ENCODE measurements at places on chromosomes 12 and 14.

DNA sequence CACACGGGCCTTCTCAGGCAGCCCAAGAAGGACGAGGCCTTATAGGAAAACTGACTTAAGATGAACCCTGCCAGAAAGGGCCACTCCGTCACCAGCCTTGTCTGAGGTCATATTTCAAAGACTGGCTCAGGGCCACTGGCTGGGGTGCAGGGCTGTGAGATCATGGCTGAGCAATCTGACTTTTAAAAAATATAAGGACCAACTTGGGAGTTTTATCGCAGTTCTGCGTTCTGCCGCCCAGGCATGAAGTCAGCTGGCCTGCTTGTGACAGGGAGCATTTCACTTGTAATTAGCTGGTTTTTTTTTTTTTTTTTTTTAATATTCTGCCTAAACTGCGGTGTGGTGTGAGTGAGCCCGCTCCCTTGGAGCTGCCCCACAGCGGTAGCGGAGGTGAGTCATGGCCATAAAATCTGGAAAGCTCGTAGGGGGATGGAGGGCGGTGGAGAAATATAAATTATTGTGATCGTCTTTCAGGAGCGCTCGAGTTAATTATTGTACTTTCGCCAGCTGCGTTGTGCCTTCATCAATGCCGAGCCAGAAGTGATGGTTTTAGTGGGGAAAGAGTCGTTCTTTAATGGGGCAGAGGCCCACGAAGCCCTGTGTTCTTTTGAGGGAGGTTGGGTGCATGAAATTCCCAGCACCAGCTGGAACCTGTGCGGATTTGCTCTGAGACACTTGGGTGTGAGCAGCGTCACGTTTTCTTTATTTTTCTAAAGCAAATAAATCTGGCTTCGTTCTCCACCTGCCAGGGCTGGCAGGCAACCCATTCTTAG is 231.9 kb downstream of the C12orf75 start:
- DNase-seq: no peak

DNA sequence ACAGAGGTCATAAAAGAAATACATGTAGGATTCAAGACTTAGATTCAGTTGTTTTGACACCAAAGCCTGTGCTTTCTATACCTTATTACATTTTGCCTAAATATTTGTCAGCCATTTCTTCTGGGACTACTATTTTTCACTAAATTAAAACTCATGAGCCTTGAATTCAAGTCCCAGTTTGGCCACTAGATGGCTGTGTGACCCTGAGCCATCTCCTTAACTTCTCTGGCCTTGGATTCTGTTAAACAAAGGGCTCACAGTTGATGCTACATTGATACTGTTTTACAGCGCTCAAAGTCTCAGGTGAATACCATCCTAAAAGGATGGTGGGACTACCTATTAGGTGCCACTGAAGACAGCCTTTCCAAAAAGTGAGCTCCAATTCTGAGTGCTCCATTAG is 39.6 kb upstream of the CCDC198 start:
- DNase-seq: no peak

- no peak for DNase-seq
Measured at GRCh38 chr12:18135086-18135485, 45.1 kb upstream of the RERGL start.

DNA sequence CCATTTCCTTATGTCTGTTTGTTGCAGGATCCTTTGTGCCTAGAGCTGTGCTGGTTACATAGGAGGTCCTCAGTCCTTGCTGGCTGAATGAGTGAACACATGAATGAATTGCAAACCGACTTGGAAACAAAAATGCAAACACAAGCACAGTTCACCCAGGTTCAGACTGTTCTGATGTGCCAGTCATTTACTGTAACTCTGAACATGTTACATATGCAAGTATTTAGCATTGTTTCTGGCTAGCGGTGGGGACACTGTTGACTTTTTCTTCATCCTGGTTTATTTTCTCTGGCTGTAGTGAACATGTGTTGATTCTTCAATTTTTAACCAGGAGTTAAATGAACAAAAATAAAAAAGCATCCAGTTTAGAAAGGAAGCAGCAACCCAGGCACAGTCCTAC is 33.4 kb downstream of the TSPAN9 start:
- DNase-seq: no peak

DNA sequence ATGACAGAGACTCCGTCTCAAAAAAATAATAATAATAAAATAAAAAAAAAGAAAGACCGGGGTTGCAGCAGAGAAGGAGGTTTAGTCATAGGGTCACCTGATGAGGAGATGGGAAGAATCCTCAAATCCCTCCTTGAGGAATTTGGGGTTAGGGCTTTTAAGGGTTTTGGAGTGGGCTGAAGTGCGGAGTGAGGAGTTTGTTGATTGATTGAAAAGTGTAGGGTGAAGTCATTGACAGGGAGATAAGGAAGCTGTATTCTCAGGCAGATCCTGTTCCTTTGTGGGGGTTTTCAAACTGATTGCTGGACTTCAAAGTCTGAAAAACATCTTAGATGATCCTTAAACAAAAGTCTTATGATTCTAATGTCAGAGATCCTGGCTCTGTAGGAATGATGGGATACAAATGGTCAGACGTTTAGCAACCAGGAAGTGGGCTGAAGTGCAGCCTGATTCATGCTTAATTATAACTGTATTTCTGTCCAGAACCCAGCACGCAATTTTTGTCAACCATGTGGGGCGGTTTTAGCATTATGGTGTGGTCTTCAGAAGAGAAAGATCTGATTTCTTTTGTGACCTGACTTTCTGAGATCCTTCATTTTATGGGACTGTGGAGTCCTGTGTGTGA is 16.0 kb downstream of the FNTB start:
- DNase-seq: no peak

DNA sequence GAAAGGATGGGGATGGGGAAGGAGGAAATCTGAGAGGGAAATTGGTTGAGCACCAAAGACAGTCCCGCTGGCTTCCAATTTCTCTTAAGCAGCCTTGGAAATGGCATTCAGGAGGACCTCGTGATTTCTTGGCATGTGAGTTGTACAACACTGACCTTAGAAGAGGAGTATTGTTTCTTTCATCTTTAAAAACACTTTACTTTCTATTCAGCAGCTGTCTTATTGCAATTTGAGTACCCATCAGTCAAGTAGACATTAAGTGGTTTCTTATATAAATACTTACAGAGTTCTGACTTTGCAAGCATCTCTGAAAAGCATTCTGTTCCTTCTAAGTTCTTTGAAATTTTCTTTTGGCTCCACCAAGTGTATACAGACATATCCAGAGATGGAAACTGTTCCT is 83.2 kb downstream of the LMNTD1 start:
- no peak for DNase-seq

DNA sequence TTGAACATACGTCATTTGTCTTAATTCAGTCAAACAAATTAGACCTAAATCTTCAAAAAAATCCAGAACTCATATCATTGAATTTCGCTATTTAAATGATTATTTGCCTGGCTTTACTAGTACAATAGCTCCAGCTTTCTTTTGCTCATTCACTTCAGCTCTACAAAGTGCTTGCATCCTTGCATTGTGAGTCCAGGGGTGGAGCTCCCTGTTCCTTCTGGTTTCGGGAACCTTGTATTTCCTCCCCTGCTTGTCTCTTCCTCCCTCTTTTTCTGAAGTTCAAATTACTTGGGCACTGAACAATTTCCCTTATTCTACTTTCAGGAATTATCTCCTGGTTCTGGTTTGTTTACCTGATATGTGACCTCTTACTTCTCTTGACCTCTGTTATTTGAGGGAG is 58.1 kb upstream of the KITLG start:
- no peak for DNase-seq

- DNase-seq: no peak
Measured at GRCh38 chr12:131789638-131790037, 38.6 kb upstream of the MMP17 start.

DNA sequence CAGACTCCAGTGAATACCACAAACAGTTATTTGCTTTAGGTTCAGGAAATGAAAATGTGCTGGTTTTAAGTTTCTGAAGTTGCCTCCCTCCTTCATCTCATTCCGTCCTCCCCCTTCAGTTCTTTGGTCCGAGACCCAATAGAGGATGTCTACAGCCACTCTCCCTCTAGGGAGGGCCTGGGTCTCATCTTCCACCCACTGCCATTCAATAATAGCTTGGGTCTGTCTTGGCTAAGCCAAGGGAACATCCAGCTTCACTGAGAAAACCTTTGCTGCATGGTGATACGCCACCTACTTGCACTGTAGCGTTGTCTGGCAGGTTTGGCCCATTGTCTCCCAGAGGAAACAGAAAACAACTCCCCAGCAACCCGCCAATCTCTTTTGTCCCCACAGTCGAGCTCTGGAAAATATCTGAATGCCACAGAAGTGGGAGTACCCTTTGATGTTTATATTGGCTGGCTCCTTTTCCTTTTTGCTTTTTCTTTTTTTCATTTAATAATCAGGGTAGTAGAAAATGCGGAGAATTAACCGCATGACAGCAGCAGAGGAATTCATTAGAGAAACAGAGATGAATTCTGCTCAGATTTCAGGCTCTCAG is 380.1 kb downstream of the RAD51B start:
- no peak for DNase-seq

GRCh38 chr12:13190275-13190674 is 6.3 kb upstream of the EMP1 start:
- no peak for DNase-seq

DNA sequence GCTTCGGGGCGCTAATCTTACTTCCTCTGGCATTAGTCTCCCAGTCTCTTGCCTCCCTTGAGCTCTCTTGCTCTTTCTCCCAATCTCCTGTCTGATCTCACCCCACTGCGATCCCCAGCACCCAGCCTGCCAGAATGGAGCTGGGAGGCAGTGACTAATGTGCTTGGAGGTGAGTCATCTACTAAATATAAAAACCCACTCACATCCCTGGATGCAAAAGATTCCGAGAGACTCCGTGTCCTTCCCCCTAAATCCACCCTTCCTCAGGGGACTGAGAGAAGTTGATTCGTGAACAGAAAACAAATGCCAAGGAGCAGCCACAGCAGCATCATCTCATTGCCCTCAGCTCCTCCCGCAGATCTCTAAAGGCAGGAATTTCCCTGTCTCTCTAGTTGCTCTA is 45.7 kb upstream of the KCNA5 start:
- DNase-seq: no peak

DNA sequence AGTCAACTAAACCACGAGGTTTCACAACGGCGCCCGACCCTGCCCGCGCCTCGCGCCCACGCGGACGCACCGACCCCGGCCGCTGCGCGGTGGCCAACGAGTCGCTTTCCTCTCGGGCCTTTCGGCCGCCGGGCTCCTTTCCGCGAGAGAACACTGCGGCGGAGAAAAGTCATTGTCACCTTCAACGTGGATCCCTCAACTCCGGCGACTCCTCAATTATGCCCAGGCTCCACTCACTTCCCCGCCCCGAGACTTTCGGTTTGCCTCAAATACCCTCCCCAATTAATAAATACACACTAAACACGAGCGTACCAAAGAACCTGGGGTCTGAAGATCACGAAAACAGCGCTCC is 450 bp downstream of the SINHCAF start:
- no peak for DNase-seq

GRCh38 chr12:75848431-75848925 is 183.1 kb downstream of the PHLDA1 start:
- DNase-seq: no peak

DNA sequence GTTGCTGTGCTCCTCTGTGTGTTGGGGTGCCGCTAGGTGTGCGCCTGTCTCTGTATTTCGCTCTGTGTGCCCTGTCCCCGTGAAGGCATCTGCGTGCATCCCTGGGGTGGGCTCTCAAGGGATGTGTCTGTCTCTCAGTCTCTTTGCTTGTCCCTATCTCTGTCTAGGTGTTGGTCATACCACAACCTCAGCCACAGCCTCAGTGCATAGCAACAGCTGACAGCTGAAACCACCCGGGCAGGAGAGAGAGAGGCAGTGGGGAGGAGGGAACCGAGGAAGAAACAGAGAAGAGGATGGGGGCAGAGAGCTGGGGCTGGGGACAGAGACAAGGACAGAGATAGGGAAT is 953 bp upstream of the NXPH4 start:
- no peak for DNase-seq

DNA sequence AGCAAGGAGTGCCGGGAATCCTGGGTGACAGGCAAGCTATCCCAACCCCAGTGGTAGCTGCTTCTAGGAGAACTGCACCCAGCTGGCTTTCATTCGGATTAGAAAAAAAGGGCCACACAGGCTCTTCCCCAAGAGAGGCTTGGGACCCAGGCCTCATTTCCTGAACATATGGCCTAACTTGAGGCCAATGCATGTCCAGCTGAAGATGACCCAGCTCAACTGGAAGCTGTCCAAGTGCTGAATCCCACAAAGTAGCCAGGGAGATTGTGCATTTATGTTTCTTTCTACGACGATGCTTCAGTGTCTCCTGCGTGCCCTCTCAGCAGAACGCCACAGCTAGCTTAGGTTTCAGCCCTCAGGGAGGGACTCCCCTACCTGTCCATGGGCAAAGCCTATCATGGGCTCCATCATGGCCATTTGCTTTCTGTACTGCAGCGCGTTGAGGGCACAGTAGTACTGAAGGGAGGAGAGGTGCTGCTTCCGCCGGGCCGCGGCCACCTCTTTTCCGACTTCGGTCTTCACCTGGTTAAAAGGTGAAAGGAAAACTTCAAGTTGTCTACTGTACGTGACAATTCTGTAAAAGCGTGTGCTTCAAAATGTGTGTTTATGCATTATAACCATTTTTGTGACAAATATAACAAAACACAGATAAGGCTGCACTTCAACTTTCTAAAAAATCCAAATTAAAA is 29.1 kb downstream of the APPL2 start:
- DNase-seq: no peak

DNA sequence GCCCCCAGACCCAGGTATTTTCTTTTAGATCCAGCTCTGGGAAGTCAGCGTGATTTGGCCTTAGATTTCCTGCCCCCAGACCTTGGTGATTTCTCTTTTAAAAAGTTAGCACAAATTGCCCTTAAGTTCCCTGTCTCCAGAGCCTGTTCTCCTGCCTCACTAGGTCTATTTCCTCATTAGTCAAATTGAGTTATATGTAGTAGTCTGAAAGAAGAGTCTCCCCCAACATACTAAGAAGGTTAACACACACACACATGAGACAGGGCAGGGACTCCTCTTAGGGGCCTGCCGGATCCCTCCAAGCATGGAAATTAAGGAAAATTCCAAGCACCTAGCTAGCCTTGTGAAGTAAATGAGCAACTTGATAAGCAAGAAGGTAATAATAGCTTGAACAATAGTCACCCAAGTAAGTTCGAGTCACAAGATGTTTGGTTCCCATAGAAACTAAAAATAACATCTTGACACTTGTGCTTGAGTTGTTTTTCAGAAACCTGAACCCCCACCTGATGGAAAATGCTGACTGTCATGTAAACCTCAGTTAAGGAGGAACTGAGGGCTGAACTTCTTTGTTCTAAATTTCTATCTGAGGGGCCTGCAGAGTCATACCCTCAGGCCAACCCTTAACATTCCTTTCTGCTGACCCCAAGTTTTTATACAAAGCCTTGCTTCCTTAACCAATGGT is 51.6 kb downstream of the CAND1 start:
- DNase-seq: no peak

DNA sequence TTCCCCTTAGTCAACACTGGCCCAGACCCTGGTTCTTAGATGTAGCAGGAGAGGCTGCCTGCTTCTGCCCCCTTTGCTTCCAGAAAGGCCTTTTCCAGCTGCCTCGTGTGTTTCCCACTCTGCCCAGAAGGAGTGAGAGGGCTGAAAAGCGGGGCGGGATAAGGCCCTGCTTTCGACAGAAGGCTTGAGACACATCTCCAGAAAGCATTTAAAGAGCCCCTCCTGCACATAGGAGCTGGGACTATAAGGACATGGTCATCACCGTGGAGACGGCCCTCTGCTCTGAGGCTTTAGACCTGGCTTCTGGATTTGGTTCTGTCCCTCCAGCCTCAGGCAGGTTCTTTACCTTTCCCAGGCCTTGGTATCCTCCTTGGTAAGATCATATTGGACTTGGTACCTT is 11.9 kb downstream of the CALM1 start:
- no peak for DNase-seq

- DNase-seq: no peak
Measured at GRCh38 chr14:33323979-33324378, 385.3 kb downstream of the NPAS3 start.
